ENCODE measurements at places on chromosomes 5 and 9. TPM values are rescaled to one million over a fixed set of nuclear protein-coding genes. Genes with fewer than 3 reads are reported as not detected.

Gene PGM5
- under 0.01 TPM for total RNA-seq

Gene CD180
- not detected for total RNA-seq

Gene CXCL14
- 0.26 TPM for total RNA-seq

Gene DDX46
- total RNA-seq, result 10.8 TPM

Gene PCA3
- not detected for total RNA-seq

Gene ZMYND19
- total RNA-seq, result 34.2 TPM

Gene CREB3
- 57.9 TPM for total RNA-seq

Gene SLC34A1
- total RNA-seq, result not detected

Gene EDIL3
- total RNA-seq, result 0.26 TPM

Gene SARDH
- total RNA-seq, result under 0.01 TPM

Gene ADGRD2
- total RNA-seq, result not detected

Gene AFAP1L1
- 21.9 TPM for total RNA-seq

Gene ECPAS
- 132 TPM for total RNA-seq

Gene CRHBP
- total RNA-seq, result not detected

Gene UGT3A2
- total RNA-seq, result not detected

Gene LCNL1
- total RNA-seq, result not detected

Gene RALGDS
- total RNA-seq, result 18.7 TPM

Gene ECSCR
- not detected for total RNA-seq

Gene FOXD4L4
- under 0.01 TPM for total RNA-seq

Gene KLF9
- total RNA-seq, result 44.0 TPM

Gene MCIDAS
- total RNA-seq, result 0.13 TPM

Gene C7
- not detected for total RNA-seq

Gene OBP2B
- total RNA-seq, result not detected

Gene ANKRD33B
- total RNA-seq, result 0.13 TPM

Gene SPINK1
- total RNA-seq, result 1.1 TPM

Gene OCLN
- 109 TPM for total RNA-seq

Gene FLT4
- total RNA-seq, result under 0.01 TPM

Measured in bronchial epithelial cell (primary cell).